ENCODE measurements at places on chromosomes 12 and 14.

DNA sequence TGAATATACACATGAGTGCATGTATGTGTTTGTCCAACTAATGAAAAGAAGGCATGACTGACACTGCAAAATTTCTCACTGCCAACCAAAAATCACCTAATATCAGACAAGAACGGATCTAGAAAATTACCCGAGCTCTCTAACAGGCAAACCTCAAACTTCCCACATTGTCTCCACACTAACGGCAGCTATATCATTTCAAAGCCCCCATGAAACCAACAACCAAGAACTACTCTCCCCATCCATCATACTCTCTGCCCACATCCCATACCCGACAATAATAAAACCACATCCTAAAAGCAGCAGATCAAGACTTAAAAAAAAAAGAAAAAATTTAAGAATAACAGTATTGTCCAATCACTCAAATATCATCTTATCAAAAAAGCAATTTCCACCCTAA, 227.1 kb downstream of the CEP128 start:
- no peak for DNase-seq

- DNase-seq: peak; percentile 2
Measured at GRCh38 chr14:88289234-88289633, 33.8 kb downstream of the KCNK10 start.

DNA sequence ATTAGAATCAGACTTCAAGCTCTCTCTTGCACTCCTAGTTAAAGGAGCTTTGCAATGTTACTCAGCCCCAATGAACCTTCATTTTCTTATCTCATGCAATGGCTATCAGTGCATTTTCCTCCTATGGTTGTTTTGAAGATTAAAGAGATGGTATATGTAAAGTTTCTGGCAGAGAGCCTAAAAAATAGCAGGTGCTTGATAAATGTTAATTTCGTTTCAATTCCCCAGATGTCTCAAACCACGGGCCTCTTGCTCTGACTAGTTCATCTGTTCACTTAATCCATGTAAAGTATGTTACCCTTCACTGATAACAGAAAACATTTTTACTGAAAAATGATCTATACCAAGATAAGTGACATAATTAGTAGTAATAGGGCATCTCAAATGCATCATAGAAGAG, 735.4 kb upstream of the USP15 start:
- DNase-seq: no peak

DNA sequence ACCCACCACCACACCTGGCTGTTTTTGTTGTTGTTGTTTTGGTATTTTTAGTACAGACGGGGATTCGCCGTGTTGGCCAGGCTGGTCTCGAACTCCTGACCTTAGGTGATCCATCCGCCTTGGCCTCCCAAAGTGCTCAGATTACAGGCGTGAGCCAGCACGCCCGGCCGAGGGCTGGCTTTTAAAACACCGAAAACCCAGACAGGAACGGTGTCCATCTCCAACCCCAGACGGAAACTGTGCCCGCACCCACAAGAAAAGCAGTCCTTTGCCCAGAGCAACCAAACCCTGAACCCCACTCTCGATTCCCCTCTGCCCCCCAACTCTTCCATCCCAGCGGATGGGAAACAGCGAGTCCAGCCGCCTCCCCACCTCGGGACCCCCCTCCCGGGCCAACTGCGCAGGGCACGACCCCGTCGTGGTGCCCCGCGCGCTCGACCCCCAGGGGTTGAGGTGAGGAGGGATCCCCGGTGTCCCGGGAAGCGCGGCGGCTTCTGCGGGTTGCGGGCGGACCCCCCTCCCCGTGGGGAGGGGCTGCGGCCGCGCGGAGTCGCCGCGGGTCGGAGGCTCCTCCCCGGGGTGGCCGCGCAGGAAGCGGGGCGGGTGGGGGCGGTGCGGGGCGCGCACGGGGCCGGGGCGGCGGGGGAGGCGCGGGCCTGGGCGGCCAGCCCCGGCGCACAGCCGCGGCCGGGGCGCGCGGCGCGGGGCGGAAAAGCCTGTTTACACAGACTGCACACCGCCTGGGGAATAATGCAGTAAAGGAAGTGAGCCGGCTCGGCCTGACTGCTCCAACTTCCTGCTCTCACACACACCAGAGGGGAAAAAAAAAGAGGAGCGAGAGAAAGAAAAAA, at the start of gene ELK3:
Gene ELK3, plus strand, starts transcription at position 651 of the 851 bp plus-strand sequence.
- DNase-seq: peak; percentile 76

GRCh38 chr12:64545081-64545382, 65.3 kb upstream of the RASSF3 start:
- no peak for DNase-seq

DNA sequence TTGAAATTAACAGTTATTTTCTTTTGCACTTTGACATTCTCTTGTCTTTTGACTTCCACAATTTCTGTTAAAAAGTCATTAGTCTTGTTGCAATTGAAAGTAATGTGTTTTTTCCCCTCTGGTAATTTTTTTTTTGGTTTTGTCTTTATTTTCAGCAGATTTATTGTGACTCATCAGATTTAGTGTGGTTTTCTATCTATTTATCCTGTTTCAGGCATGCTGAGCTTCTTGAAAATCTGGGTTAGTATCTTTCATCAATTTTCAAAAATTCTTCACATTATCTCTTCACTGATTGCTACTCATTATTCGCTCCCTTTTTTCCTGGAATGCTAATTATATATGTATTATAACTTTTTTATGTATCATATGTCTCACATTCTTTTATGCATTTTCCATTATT, 15.3 kb upstream of the NTF3 start:
- no peak for DNase-seq

GRCh38 chr12:132617822-132618682, 524 bp upstream of the P2RX2 start:
- no peak for DNase-seq

- peak; percentile 20 for DNase-seq
Measured at GRCh38 chr12:80643961-80644360, 63.5 kb upstream of the MYF6 start.

- DNase-seq: no peak
Measured at GRCh38 chr14:68782091-68782981, 10.5 kb downstream of the ZFP36L1 start.
